Sciatic nerve (tissue), 2 donors: ENCODE measurements at places on chromosomes 5 and 9. TPM values are rescaled to one million over a fixed set of nuclear protein-coding genes. Genes with fewer than 3 reads are reported as not detected.

DNA sequence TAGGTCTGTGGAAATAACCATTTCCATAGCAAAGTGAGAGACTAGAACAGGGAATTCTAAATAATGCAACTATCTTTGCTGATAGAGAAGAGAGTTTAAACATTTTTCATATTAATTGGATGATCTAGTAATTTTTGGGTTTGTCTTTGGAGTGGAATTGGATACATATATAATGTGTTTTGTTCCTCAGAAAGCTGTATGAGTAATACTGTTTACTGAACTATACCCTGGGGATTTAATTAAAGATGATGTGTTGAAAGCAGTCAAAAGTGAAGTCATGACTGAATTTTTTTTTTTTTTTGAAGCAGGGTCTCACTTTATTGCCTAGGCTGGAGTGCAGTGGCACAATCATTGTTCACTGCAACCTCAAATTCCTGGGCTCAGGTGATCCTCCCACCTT lies 17.9 kb downstream of the FER start:
- no peak for DNase-seq

- no peak for DNase-seq
These were observed 119.5 kb upstream of the CTNND2 start for GRCh38 chr5:12023614-12024241.

DNA sequence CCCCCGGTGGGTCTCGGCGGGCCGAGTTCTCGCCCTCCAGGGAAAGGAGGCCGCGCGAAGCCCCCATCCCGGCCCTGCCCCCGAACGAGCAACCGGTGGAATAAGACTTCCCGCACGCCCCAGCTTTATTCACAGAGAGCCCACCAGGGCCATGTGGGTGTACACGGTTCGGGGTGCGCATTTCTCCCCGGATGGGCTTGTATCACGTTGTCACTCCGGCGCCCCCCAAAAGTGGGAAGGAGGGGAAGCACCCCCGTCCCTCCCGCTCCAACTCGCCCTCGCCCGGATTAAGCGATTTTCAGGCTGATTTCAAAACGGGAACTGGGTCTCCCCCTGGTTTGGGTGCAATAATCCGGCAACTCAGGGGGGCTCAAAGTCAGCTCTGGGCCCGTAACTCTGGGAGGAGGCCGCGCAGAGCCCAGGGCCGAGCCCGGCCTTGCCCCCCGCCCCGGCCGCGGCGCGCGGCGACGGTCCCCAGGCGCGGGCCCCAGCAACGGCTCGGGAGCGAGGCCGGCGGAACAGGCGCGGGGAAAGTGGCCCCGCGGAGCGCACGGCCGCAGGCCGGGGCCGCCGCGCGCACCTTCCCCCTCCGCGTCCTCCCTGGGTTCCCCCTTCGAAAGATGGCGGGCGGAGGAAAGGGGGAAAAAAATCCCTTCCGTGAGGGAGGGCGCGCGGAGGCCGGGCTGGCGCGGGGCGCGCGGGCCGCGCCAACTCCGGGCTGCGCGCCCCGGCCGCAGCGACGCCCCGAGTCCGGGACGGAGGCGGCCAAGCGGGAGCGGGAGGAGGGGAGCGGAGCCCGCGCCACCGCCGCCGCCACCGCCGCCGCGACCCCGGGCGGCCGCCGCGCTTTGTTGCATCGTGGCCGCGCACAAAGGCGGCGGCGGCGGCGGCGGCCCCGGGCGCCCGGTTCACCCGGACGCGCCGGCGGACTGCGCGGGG lies 644 bp downstream of the BRD3 start:
- DNase-seq, result peak; percentile 69

DNA sequence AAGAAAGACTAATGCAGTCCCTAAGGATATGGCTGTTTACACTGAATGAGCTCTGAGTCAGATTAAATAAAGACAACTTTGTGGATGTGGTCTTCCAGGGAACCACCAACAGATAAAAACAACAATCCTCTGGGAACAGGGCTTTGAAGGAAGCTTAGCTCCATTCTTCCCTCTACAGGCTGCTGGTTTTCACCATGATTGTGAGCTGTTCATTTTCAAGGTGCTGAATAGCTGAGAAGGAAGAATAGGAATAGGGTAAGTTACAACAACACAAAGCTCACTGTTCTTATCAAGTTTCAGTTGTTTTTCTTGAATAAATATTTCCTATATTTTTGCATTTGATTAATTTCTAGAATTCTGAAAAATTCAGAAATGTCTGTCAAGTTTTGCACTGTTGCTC lies 25.9 kb upstream of the PTAR1 start:
- no peak for DNase-seq

GRCh38 chr9:37730839-37731238 lies 22.8 kb upstream of the TRMT10B start:
- DNase-seq, result no peak

GRCh38 chr9:132409828-132410528 lies at the start of gene CFAP77:
CFAP77 (plus strand) TSS chr9:132410211; CDS start chr9:132410272, 61 bp downstream.
- DNase-seq, result peak; percentile 66

DNA sequence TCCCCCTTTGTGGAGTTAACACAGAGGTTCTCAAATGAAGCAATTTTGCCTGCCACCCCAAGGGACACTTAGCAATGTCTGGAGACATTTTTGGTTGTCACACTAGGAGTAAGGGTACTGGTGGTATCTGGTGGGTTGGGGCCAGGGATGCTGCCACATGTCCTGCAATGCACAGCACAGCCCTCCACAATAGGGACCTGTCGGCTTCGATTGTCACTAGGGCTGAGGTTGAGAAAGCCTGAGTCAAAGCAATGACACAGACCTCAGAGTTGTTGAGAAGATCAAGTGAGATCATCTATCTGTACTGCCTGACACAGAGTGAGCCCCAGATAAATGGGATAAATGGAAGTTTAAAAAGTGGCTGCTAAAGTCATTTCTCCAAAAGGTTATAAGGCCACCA lies 249.2 kb upstream of the KLF4 start:
- DNase-seq, result no peak

DNA sequence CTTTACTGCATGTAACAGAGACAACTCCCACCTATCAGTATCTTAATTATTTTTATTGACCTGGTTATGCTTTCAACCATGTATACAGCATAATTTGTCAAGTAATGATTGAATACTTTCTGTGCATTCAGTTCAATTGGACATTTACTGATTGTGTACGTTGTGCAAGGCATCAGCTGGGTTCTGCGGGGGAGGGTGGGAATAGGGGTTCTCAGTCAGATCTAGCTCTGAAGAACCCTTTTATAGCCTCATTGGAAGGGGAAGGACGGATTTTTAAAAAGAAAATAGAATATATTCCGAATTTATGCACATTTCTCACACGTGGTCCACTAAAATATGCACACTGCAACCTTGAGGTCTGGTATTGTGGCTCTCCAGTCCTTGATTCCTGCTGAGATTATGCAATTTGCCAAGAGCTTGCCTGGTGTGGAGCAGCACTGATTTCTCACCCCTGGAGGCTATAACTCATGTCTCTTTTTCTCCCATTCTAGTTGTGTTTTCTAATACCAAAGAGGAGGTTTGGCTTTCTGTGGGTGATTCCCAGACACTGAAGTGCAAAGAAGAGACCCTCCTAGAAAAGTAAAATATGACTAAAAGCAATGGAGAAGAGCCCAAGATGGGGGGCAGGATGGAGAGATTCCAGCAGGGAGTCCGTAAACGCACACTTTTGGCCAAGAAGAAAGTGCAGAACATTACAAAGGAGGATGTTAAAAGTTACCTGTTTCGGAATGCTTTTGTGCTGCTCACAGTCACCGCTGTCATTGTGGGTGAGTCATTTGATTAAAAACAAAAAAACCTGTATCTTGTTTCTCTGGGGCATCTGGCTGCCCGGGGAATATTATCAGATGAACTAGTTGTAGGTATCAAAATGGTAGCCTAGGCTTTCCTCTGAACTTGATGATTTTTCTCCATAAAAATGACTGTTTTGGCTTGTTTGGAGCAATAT lies 1.7 kb downstream of the SLC1A3 start:
- DNase-seq, result no peak

DNA sequence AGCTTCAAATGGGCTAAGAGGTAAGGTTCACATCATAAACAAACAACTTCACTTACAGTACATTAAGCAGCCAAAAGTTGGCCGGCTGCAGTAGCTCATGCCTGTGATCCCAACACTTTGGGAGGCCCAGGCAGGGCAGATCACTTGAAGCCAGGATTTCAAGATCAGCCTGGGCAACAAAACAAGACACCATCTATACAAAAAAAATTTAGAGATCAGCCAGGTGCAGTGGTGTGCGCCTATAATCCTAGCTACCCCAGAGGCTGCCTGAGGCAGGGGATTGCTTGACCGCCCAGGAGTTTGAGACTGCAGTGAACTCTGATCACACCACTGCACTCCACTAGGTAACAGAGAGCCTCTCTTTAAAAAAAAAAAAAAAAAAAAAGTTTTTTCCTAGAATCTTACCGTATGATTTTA lies 16.9 kb downstream of the UBTD2 start:
- DNase-seq, result no peak

- no peak for DNase-seq
These were observed 387.0 kb upstream of the RFX3 start for GRCh38 chr9:3912817-3913216.

DNA sequence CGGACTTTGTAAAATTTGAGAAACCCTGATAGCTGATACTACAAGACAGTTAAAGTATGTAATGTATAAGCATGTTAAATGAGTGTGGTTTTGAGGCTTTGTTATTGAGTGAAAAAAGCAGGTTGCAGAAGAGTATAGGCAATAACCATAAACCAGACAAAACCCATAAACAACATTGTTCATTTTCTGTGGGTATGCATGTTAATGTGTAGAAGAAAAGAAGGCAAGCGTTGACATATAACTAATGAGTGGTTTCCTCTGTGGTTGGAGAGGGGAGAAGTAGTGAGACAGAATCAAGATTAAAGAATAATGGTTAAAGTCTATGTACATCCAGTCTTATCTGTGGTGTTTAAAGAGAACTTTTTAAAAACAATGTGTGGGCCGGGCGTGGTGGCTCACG lies 26.2 kb downstream of the RAD23B start:
- DNase-seq, result no peak

DNA sequence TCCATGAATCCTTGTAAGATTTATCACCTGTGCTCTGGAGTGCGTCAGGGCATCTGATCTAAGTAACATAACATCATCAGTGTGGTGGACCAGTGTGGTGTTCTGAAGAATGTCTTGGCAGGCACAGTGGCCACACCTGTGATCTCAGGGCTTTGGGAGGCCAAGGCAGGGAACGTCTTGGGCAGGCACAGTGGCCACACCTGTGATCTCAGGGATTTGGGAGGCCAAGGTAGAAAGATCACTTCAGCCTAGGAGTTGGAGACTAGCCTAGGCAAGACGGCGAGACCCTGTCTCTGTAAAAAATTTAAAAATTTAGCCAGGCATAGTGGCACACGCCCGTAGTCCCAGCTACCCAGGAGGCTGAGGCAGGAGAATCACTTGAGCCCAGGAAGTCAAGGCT lies 185.5 kb downstream of the CACNA1B start:
- no peak for DNase-seq

- no peak for DNase-seq
These were observed 28.2 kb downstream of the ERGIC1 start for GRCh38 chr5:172862165-172862801.

DNA sequence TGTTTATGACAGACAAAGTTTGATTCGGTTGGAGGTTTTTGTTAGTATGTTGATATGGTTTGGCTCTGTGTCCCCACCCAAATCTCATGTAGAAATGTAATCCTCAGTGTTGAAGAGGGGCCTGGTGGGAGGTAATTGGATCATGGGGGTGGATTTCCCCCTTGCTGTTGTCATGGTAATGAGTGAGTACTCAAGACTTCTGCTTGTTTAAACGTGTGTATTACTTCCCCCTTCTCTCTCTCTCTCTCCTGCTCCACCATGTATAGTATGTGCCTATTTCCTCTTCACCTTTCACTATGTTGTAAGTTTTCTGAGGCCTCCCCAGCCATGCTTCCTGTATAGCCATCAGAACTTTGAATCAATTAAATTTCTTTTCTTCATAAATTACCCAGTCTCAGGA lies 415.1 kb downstream of the HCN1 start:
- no peak for DNase-seq

GRCh38 chr9:5892456-5893133 lies 1.9 kb downstream of the MLANA start:
- DNase-seq, result no peak

- no peak for DNase-seq
These were observed 48.1 kb downstream of the SPATA31C2 start for GRCh38 chr9:88090151-88090581.

- no peak for DNase-seq
These were observed 222.3 kb downstream of the CD180 start for GRCh38 chr5:66974256-66974655.

DNA sequence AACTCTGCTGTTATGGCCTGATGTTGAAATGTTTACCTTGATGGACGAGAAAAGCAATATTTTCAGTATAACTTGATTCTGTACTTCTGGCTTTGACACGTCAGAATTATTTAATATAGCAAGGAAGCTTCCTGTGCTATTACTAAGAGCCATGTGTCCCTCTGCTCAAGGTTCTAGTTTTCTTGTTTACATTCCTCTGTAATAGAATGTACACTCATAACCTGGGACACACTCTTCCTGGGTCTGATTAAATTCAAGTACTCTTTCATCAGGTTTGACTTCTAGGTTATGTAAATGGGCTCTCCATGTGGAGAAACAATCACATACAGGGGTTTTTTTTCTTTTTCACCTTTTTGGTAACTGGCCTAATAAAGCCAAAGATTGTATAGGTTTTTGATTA lies 33.1 kb downstream of the GTF3C4 start:
- DNase-seq, result no peak

DNA sequence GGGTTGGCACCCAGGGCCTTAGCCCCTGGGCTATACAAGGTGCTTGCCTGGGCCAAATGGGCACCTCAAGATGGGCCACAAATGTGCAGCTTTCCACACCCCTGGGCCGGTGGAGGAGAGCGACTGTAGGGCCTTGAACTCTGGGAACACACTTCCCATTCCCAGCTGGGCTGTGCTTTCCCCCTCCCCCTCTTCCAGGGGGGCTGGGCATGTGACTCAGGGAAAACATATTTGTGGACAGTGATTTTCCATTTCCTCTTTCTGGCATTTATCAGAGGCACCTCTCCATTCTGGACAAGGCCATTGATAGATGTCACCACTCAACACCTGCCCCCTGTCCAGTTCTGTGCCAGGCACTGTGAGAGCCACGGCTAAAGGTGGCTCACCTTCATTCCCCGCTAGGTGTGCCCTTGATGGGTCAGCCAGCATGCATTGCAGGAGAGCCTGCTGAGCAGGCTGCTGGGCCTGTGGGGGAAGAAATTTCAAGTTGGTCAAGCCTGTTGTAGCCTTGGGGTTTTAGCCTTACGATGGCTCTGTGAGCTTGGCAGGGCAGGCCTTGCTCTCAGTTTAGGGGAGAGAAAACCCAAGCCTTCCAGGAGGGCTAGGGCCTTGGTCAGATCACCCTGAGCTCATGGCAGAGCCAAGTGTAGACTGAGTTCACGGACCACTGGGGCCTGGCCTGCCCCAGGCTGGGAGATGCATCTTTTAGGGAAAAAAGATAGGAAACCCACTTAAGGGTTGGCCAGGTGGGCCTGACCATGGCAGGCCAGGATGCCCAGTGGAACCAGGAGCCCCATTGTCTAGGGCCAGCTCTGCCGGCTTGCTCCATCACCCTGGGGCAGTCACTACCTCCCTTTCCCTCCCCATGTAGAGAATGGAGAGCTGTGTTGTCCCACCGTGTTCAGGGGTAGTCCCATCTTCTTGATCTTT lies 113.9 kb downstream of the DAB2IP start:
- DNase-seq, result no peak

GRCh38 chr5:60522292-60522905 lies 177.6 kb downstream of the DEPDC1B start:
- no peak for DNase-seq

INSYN2B gene
- total RNA-seq, result 0.27 TPM

DDX31 gene
- 15.1 TPM for total RNA-seq

NDUFAF2 gene
- total RNA-seq, result 27.0 TPM

GCNT4 gene
- total RNA-seq, result 1.4 TPM

KCNIP1 gene
- total RNA-seq, result 2.1 TPM

RANBP17 gene
- 14.8 TPM for total RNA-seq

PIP5KL1 gene
- total RNA-seq, result 2.0 TPM

FGD3 gene
- 11.1 TPM for total RNA-seq

ZNF483 gene
- total RNA-seq, result 20.1 TPM

FOXD4L6 gene
- not detected for total RNA-seq
